ENCODE measurements at places on chromosomes 11 and 22.

DNA sequence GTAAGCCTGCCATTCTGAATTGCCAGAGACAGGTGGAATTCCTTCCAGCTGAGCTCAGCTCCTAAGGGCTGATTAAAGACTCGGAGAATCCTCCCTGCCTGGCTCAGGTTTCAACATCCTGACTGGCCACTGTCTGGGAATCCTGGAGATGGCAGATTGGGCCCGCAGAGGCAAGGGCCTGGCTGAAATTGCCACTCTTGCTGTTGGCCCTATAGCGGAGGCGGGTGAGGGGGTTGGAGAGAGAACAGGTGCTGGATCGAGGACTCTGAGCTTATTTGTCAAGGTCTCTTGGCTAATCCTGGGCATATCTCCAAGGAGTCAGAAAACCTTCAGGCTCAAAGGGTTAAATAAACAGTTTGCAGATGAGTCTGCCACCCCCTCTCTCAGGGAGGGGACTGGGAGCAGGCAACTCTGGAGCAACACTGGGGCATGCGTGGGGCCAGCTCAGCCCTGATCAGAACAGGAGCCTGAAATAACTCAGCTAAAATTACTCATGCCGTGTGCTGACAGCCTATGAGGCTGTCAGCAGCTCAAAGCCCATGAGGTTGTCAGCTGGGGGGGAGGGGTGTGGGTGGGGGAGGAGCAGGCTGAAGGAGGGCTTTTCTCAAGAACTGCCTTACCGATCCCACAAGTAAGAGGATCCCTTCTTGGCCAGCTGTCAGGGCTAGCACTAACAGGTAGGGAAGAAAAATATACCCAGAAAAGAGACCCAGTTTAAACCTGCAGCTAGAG lies 14.7 kb upstream of the MFRP start:
- DNase-seq: no peak

- peak; percentile 53 for DNase-seq
Measured at GRCh38 chr11:57456960-57457642, 3.2 kb upstream of the RTN4RL2 start.

- DNase-seq: no peak
Measured at GRCh38 chr22:50146439-50147238, 23.9 kb upstream of the PANX2 start.

DNA sequence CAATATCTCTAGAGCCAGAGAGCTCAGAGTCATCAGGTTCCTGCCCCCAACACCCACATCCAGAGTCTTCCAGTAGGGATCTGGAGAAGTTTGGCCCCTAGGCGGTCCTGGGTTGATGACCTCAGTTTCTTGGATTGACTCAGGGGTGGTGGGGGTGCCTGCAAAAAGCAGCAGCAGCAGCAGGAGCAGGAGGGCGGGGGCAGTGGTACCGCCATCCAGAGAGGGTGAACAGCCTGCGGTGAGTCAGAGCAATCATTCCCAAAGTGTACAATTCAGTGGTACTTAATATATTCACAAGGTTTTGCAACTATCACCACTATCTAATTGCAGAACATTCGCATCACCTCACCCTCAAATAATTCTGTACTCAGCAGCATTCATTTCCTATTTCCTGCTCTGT lies 9.9 kb upstream of the SEC14L3 start:
- no peak for DNase-seq

DNA sequence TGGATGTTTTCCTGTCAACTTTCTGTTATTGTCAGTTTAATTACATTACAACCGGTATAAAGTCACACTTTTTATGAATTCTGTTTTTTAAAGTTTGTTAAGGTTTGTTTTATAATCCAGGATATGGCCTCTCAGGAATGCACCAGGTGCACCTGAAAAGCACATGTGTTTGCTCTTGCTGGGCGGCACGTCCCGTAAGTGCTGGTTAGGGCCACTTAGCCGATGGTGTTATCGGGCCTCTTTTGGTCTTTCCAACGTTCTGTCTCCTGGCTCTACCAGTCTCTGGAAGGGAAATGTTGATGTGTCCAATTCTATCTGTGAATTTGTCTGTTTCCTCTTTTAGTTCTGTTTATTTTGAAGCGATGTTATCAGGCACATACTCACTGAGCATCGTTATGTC lies 695.7 kb downstream of the BRD1 start:
- no peak for DNase-seq

DNA sequence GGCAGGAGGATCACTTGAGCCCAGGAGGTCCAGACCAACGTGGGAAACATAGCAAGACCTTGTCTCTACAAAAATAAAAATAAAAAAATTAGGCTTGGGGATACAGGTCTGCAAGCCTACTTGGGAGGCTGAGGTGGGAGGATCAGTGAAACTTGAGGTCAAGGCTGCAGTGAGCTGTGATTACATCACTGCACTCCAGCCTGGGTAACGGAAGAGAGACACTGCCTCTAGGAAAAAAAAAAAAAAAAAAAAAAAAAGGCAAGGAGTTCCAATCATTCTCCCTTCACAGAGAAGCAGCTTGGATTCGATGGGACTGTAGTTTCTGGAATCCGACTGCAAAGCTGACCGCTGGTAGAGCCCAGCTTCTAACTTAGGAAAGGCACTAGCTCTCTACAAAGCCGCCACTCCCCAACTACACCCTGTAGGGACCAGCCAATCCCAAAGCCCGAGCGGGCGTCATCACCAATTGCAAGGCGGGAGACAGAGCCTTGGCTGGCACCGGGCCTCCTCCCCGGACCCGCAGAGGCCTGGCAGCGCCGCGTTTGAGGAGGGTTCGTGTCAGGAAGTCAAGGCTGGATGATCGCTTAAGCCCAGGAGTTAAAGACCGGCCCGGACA lies 716 bp upstream of the DDB2 start:
- peak; percentile 78 for DNase-seq

- DNase-seq: no peak
Measured at GRCh38 chr11:120740380-120740779, 228.8 kb downstream of the GRIK4 start.

- no peak for DNase-seq
Measured at GRCh38 chr11:34318111-34319037, 39.4 kb downstream of the ABTB2 start.

- DNase-seq: no peak
Measured at GRCh38 chr11:74347381-74347780, 35.9 kb upstream of the P4HA3 start.

DNA sequence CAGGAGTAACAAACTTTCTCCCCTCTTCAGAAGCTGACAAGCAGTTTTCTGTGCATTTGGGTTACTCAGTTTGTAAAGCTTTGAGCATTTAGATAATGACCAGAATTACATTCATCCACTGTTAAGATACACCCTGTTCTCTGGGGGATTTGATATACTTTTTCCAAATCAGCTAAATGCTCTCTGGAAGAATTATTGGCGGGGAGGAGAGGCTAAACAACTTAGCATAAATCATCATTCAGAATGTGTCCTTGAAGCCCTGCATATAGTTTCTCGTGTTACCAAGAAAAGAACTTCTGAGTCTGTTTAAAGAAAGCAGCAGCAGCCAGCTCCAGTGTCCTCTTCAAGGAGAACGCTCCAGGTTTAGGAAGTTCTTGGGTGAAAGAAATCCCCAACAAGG lies 54.9 kb upstream of the LDLRAD3 start:
- DNase-seq: no peak

GRCh38 chr11:120633616-120634393 lies 122.3 kb downstream of the GRIK4 start:
- no peak for DNase-seq

DNA sequence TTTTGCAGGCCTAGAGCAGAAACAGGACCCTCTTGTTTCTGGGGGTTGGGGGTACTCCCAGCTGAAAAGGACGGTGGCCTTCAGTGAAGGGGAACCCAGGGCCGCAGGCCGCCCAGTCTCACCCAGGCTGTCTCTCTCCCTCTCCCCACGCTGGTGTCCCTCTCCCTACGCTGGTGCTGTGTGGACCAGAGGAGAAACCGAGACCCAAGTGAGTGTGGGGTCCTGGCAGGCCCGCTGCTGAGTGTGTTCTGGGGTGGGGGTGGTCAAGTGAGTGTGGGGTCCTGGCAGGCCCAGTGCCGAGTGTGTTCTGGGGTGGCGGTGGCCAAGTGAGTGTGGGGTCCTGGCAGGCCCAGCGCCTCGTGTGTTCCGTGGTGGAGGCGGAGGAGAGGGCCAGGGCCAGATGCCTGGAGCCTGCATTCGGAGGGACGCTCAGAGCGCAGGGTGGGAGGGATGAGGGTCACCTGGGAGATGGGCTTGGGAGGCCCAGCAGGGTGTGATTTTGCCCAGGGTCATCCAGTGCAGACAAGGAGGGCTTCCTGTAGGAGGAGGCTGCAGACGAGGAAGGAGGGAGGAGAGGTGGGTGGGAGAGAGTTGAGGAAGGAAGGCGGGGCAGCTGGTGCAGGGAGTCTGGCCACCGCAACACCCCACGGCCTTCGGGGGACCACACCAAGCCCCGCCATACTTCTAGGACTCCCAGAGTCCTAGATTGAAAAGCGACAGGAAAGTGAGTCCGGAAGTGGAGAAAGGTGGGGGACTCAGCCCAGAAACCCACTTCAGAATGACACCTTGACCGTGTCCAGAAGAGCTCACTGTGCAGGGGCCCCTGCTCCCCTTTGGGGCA lies 10.3 kb downstream of the TNNT3 start:
- no peak for DNase-seq

- no peak for DNase-seq
Measured at GRCh38 chr11:78798663-78799062, 224.0 kb upstream of the NARS2 start.

- DNase-seq: no peak
Measured at GRCh38 chr22:36823186-36823839, 6.5 kb upstream of the PVALB start.

DNA sequence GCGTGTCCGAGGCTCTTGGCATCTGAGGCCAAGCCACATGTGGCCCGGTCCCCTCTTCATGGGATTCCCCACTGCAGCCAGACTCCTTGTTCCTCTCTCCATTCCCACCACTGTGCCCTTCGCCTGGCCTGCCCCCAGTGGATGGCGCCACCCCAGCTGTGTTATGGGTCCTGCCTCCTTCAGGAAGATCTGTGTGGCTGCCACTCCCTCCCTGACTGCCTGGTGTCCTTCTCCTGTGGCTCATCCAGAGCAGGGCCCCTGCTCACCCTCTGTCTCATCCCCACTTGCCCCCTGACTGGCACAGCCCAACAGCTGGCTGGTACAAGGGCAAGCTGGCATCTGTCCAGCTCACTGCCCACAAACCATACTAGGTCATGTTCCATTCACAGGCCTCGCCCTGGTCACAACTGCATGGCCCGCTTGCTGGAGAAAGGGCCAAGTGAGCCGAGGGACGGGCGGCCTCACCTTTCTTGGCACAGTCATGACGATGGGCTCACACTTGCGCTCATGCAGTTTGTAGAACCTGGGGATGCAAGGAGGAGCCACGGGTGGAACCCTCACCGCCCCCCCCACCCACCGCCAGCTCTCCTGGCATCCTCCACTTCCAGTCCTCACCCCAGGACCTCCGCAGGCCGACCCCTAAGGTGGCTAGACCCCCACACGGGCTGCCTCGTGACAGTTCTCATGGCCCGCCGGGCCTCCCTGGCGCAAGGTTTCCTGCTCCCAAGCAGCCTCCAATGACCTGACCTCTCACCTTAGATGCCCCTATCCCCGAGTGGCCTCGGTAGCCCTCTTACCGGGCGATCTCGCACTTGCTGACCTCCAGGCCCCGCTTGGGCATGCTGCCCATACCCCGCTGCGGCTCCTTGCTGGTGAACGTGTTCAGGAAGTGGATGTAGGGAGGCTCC lies 2.1 kb upstream of the PTPRCAP start:
- DNase-seq: no peak

GRCh38 chr22:29380032-29380781 lies 8.2 kb downstream of the AP1B1 start:
- no peak for DNase-seq

DNA sequence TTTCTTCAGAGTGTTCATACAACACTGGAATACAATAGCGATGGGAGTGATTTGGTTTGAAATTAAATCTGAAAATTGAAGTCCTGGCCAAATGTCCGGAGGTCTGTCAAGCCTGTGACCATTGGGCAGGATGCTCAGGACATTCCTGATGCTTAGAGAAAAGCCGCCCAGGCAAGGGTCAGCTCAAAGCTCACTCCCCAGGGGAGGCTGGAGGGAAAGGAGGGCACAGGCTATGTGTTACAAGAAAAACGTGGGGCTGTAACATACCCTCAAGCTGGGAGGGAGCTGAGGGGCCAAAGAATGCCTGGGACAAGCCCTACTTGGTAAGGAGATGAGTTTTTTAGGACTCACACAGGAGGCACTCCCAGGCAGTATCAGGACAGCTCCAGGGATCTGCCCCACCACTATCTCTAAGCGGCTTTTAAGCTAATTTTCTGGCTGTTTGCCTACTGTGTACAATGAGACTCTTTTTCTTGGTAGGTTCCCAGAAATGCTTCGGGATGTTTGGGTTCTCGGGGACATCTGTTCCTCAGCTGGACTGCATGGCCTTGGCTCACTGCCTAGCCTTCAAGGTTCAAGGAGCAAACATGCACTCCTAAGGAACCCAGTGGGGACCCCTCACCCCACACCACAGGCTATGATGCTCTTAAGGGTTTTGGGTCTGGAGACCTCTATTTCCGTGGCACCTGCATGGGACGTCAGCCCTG lies 500.1 kb downstream of the BRD1 start:
- DNase-seq: no peak

DNA sequence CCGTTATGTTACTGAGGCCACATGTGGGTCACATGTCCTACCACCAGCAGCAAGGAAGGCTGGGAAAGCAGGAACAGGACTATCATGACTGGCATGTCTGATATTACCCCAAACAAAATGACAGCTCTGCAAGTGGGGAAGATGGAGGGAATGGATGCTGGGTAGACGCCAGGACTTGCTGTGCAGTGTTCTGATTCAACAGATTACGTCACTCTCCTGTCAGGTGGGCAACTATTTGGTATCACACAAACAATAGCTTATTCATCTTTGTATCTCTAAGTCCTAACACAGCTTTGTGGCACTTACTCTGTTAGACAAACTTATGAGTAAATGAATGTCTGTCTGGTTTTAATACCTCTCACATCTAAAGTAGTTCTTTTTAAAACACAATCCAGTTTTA lies 105.2 kb downstream of the SPON1 start:
- DNase-seq: no peak

DNA sequence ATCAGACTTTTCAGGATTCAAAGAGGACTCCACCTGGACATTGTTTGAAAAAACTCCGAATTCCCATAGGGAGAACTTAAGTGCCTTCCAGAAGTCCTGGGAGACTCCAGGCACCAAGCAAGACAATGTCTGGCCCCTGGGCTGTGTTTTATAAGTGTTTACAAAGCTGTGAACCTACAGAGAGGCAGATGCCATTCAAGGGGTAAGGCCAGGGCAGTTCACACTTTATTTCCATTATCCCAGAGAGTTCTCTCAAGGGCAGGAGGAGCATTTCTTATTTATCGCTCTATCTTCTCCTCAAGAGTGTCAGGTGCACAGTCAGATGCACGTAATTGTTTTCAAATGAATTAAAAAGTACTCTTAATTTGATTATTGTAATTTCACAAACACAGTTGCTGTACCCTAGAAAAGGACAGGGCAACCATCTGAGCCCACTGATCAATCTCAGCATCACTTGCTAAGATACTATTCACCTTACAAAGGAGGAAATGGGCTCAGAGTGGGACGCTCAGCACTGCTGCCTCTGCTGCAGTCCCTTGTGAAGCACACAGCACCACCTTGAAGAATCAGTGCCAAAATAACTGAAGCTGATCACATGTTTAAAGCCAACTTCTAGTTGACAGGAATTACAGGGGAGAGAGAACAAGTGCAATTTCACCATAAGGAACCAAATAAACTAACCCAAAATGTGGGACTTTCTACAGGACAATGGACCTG lies 35.0 kb downstream of the RASSF10 start:
- DNase-seq: no peak

- DNase-seq: no peak
Measured at GRCh38 chr11:75204012-75204674, 36.4 kb upstream of the TPBGL start.
